ENCODE measurements at places on chromosomes 4 and X. TPM values are rescaled to one million over a fixed set of nuclear protein-coding genes. Genes with fewer than 3 reads are reported as not detected.

- no peak for DNase-seq
These were observed 75.9 kb downstream of the FIP1L1 start for GRCh38 chr4:53453385-53453784.

DNA sequence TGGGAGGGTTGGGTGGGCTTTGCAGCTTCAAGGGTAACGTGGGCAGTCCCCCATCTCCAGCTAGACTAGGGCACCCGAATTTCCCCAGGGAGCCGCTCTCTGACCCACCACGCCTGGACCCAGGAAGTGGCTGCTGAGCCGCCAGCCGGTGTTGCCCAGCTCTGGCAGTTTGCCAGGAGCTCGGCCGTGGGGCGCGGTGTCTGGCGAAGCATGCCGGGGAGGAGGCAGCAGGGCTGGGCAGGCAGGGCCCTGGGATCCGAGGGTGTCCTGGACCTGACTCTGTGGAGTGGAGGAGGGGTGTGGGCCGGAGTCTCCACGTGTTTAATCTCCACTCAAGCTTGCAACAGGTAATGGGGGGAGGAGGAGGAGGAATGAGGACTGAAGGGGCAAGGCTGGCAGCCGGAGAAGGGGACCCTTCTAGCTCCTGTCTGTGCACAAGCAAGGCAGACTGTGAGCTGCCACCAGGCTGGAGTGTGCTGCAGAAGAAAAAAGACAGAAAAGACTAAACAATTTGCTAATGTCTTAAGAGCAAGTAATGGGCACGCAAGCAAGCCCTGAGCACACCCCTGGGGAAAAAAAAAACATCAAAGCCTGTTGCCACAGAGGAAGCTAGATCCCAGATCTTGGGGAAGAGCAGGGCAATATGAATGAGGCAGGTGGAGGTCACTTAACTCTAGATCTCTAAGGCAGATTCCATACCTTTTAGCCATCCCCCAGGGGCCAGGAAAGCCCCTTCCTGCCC lies 2.4 kb downstream of the LONRF3 start:
- no peak for DNase-seq

- DNase-seq, result no peak
These were observed 211.2 kb downstream of the CPEB2 start for GRCh38 chr4:15213302-15213970.

DNA sequence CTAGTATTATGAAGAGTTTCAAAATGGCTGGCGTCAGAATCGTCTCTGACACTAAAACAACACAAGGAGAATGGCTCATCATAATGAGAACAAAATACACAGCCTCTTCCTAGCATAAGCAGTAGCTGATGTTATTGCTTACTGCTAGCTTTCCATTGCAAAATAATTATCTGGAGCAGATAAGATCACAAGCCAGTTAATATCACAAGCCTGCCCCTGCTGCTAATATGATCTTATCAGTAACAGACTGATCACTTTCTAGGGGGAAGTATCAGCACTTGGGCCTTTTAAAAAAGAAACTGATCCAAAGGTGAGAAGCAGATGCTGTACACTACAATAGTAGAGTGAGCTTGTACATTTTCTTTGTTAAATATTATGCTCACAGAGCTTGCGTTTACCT lies 554.8 kb upstream of the PABPC4L start:
- no peak for DNase-seq

- DNase-seq, result no peak
These were observed 70.5 kb downstream of the RELL1 start for GRCh38 chr4:37615720-37616063.

- no peak for DNase-seq
These were observed 73.5 kb downstream of the WDFY3 start for GRCh38 chr4:84892950-84893349.

The PABPC4L gene
- 7.2 TPM for polyA plus RNA-seq

The RHOXF2B gene
- not detected for polyA plus RNA-seq

The USP26 gene
- not detected for polyA plus RNA-seq

All from forelimb muscle (tissue), 1 donor.